ENCODE measurements at places on chromosomes 3 and 15.

DNA sequence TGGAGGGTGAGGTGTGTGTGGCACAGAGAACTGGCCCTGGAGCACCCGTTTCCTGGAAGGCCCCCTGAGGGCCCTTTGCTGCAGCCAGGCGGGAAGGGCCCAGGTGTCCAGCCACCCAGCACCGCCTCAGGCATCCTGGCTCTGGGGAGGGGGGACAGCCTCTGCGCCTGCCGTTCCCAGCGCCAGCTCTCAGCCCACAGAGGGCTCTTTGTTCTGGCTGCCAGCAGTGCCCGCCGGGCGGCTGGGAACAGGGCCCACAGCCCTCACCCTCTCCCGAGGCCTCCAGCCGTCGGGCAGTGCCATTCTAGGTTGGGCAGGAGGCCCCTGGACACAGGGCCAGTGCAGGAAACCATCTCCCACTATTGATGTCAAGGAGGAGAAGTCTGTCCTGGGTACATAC is 8.3 kb downstream of the SLC38A3 start:
- DNase-seq, result no peak

DNA sequence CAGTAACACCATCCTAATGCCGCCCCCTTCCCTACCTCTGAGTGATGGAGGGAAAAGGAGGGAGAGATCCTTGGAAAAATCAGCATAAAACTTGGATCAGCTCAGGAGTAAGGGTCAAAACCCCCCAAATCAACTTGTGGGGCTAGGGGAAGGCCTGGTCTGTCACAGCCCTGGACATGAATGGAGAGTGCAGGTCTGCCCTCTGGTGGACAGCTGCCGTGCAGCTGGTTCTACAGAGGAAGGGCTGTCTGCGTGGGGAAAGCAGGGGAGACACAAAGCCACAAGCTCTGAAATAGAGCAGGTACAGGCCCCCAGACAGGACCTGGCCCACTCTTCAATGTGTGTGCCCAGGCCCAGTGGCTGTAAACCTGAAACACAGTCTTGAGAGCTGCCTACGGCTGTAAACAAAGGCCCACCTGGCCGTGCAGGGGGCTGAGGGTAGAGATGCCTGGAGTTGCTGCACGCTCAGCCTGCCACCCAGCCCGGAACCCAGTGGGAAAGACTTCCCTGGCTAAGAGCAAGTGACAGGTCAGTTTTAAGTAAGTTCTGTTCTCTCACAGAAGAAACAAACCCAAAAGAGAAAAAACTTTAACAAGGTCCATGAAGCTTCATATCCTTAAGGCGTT is 16.4 kb downstream of the CLK3 start:
- DNase-seq, result no peak

DNA sequence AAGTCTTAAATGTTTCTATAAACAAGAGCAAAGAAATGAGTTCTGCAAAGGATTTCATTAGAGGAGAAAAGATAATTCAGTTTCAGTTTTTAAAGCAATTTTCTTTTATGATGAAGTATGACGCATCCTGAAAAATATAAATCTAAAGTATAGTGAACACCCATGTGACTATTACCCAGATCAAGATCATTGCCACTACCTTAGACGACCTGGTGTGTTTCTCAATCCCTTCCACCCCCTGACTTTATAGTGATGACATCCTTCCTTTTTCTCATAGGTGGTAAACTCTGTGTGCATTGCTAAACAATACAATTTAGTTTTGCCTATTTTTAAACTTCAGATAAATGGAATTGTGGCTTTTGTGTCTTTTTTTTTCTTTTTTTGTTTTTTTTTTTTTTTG is 8.4 kb downstream of the STT3B start:
- DNase-seq, result no peak

- DNase-seq, result no peak
Observed at GRCh38 chr3:76991165-76991564, 48.7 kb upstream of the ROBO2 start.

GRCh38 chr3:70539908-70540307 is 227.5 kb upstream of the MDFIC2 start:
- DNase-seq, result no peak

- no peak for DNase-seq
Observed at GRCh38 chr15:32766101-32766500, 48.3 kb downstream of the GREM1 start.

GRCh38 chr3:186717039-186717457 is at the start of gene KNG1:
KNG1 (plus strand) TSS chr3:186717359; CDS start chr3:186717543, 184 bp downstream.
- DNase-seq, result no peak

GRCh38 chr15:23401627-23402026 is 45.4 kb downstream of the GOLGA6L2 start:
- no peak for DNase-seq

GRCh38 chr3:131690800-131691199 is 188.0 kb upstream of the MRPL3 start:
- no peak for DNase-seq

DNA sequence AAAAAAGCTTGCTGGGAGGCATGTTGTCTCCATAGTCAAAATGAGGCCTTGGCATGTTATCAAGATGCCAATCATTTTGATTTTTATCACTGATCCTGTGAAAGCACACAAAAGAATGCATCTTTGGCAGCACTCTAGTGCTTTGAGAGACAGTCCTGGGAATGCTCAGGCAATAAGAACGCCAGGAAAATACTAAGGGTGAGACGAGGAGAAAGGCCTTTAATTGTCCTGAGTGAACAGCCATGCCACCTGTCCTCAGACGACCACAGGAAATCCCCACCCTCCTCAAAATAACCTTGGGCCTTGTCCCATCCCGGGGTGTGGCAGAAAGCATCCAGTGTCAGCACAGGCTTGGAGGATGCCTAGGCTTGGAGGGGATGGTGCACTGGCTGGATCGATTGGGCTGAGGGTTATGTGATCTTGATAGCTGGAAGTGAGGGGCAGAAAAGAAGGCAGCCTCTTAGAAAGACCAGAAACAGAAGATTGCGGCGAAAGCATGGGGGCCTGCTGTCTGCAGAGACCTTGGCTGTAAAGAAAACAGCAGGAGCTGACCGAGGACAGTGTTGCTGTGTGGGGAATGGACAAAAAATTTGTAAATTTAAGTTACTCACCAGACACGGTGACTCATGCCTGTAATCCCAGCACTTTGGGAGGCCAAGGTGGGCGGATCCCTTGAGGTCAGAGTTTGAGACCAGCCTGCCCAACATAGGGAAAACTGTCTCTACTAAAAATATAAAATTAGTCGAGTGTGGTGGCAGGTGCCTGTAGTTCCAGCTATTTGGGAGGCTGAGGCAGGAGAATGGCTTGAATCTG is 7.3 kb downstream of the TMEM158 start:
- no peak for DNase-seq

GRCh38 chr3:144055604-144056003 is 84.0 kb downstream of the DIPK2A start:
- no peak for DNase-seq

DNA sequence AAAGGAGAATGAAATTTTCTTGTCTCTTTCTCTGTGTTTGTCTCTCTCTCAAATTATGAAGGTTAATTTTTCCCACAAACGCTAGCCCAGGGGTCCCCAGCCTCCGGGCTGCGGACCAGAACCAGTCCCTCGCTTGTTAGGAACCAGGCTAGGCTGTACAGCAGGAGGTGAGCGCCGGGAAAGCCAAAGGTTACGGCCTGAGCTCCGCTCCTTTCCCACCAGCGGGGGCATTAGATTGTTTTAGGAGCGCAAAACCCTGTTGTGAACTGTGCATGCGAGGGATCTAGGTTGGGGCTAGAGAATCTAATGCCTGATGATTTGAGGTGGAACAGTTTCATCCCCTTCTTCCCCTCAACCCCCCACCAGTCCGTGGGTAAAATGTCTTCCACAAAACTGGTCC is 74.7 kb upstream of the ZNF385D start:
- no peak for DNase-seq

DNA sequence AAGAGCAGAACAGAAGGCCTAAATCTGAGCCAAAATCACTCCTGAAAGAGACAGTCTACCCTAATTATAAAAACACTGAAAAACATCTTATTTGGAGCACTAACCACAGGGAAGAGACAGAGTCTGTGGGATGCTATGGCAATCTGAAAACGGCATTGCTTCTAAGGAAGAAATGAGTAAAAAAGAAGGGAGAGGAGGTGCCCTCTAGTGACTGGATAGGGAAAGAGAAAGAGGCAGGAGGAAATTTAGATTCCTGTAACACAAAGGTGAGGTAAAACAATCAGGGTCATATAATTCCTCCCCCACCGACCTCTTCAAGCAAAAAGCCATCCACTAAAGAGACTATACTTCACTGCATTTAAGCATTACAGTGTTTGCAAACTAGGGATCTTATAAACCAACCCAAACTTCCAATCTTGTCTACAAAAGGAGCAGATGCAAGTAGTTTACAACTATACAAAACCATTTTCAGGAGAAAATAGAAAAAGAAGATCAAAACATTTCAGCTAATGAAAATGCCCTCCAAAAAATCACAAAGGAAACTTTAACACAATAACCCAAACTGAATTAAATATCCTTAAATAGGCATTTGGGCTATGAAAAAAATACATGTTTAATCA is 32.6 kb downstream of the HACD2 start:
- peak; percentile 9 for DNase-seq

GRCh38 chr3:161150001-161150525 is 44.9 kb upstream of the B3GALNT1 start:
- no peak for DNase-seq

DNA sequence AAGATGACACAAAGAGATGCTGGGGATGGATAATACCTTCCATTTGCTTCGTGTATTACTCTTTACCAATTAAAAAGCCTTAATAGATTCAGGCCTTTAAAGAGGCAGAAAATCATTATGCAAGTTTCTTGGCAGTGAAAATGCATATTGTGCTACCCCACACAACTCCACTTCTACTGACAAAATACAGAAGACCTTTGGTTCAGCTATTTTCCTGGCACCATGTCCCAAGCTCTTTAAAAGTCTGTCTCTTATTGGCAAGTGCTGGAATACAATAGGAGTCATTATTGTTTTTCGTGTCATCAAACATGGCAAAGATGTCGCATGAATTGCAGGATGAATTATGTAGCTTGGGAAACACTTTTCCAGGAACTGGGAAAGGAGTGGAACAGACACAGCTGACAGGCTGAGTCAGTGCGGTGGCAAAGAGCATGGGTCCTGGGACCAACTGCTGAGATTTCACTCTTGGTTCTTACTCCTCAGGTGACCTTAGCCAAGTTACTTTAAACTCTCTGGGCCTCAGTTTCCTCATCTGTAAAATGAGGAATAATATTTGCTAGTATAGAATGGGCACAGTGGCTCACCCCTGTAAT is 5.5 kb upstream of the TSPAN3 start:
- no peak for DNase-seq

DNA sequence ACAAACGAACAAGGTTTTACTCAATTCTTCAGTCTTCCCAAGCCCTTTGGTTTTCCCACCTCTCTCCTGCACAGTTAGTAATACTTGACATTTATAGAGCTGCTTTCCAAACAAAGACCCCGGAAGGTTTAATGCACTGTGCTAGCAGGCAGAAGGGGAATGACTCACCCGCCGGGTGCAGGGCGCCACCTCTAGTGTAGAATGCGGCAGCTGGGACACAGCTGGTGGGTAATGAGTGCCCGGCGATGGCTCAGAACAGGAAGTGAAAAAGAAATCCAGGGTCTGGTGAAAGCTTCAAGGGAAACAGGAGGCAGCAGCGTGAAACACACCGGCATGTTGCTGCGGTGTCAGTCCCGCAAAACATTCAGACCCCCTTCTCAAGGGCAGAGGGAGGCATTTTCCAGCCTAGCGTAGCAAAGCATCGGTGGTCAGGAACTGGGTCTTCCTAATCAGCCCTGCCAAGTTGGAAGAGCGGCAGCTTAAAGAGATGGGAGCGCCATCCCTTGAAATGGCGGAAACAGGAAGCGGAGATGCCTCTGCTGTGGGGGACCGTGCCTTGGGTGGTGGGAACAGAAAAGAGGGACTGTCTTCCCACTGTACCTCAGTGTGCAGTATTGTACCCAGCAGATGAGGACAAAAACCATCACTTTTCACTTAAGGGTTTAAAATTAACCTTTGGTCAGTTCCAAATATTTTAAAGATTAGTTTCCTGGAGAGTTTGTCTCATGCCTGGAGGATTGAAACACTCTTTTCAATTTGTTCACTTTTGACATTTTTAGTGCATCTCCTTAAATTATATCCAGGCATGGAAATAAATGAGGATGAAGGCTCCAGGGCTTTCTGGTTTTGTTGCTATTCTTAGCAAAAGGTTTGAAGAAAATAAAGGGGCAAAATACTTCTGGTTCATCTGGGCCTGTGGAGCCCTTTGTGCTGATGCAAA is 160.7 kb upstream of the MCTP2 start:
- peak; percentile 30 for DNase-seq

GRCh38 chr3:23365066-23365465 is 161.9 kb downstream of the UBE2E2 start:
- no peak for DNase-seq

DNA sequence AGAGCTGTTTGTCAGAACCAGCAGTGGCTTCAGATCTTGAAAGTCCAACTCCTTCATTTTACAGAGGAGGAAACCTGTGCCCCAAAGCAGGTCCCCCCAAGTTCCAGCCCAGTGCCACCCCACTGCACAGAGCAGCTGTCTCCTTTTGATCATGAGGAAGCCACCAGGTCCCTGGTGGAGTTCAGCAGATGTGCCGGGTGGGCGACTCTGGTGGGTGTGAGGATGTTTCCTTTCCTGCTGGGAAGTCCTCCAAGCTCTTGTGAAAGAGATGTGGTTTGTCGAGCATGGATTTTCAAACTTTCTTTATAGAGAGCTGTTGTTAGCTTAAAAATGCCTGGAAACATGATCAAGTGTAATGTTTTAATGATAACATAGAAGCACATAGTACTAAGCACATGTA is 52.0 kb downstream of the SMAD3 start:
- no peak for DNase-seq

- DNase-seq, result no peak
Observed at GRCh38 chr3:69737392-69737791, 1.9 kb upstream of the MITF start.

DNA sequence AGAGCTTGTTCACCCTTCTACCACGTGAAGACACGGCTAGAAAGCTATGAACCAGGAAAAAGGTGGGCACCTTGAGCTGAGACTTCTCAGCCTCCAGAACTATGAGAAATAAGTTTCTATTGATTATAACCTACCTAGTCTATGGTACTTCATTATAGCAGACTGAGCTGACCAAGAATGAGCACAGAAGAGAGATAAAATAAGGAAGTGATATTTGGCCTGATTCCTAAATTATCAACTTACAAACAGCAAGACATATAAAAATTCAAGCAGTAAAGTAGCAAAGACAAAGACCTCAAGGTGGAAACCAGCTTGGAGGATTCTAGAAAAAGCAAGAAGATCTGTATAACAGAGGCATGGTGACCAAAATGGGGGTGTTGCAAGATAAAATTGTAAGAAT is 63.9 kb upstream of the OSTN start:
- no peak for DNase-seq

- DNase-seq, result no peak
Observed at GRCh38 chr3:16523778-16524177, 10.3 kb upstream of the RFTN1 start.

GRCh38 chr3:71376503-71376902 is 207.0 kb downstream of the FOXP1 start:
- DNase-seq, result no peak

- no peak for DNase-seq
Observed at GRCh38 chr3:128786434-128787020, 60.5 kb downstream of the RAB7A start.

DNA sequence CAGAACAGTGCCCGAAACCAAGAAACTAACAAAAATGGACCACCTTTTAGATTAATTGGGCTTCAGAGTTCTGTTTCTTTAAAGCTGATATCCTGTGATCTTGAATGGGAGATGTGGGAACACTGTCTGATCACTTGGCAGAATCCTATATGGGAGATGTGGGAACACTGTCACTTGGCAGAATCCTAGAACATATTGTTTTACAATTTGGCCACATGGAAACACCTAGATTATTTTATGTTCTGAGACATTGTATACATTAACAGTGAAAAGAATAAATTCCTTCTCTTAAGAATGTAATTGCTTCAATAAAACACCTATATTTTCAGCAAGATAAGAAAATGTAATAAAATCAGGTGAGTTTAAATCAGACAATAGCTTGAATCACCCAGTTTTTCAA is 30.3 kb upstream of the PLSCR2 start:
- no peak for DNase-seq

Measured in NCI-H524 treated with DMSO at 0.1 percent for 48 hours (cell line).